ENCODE measurements at places on chromosomes 1 and 21. TPM values are rescaled to one million over a fixed set of nuclear protein-coding genes. Genes with fewer than 3 reads are reported as not detected.

DNA sequence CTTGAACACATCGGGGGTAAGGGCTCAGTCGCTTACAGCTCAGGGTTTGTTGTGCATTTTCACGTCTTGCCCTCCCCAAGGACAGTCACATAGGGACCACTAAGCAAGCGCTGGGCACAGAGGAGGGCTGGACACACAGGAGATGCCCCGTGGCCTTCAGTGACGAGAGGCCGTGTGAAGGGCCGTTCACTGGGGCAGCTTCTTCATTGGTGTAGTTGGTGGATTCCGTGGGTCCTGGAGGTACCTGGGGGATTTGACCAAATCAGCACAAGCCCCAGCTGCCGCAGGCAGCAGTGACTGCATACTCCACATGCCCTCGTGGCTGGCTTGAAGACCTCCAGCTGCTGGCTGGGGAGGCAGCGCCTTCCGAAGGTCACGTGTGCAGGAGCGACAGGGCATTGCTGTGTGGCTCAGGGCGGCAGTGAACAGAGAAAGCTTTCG lies 100.8 kb upstream of the C1orf174 start:
- no peak for DNase-seq

- no peak for DNase-seq
Measured at GRCh38 chr1:59155351-59155750, 141.5 kb upstream of the FGGY start.

GRCh38 chr1:162956922-162957321 lies 95.9 kb upstream of the CCDC190 start:
- no peak for DNase-seq

Gene ESPN
- 0.44 TPM for total RNA-seq

Gene SYT14
- not detected for total RNA-seq

All from activated naive CD8-positive, alpha-beta T cell treated with anti-CD3 and anti-CD28 coated beads for 36 hours (primary cell).